T-helper 2 cell treated with Interferon-gamma antibody and Interleukin-4, amounts not matched to agents 5 μg/mL and 100 μg/mL, for 36 hours (primary cell): ENCODE measurements at places on chromosomes 12 and 14.

- DNase-seq, result no peak
These were observed 33.3 kb downstream of the TULP3 start for GRCh38 chr12:2924019-2924418.

GRCh38 chr12:105064564-105065178, 19.6 kb downstream of the ALDH1L2 start:
- no peak for DNase-seq

GRCh38 chr14:20809917-20810316, 7.3 kb upstream of the RNASE1 start:
- no peak for DNase-seq

GRCh38 chr12:70962226-70962794, 41.8 kb upstream of the PTPRR start:
- no peak for DNase-seq

DNA sequence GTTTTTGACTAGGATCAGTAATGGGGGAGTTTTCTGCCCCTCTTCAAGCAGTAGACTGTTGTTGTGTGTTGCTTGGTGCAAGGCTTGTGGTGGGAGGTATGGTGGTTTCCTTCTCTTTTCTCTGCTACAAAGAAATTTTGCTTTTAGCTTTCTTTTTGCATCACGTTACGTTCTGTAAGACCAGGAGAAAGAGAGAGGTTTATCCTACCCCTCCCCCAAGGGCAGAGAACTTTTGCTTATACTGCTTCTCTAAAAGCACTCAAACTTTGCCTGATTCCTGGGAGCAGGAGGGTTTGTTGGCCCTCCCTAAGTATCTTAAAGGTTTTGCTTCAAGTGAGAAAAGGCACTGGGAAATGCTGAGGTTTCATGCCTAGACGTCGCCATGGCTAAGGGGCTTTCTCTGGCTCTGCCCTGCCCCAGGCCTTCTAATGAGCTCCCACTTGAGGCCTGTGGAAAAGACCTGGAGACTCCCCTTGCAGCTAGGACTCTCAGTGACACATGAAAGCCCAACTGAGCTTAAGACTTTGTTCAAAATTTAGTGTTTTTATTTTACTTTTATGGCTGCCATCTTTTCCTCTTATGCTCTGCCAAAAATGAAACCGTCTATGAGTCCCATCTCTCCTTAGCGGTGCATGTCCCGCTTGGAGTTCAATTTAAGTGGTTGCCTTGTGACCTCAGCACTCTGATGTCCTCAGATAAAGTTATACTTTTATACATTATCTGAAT, 49.2 kb downstream of the EIF2S3B start:
- DNase-seq, result no peak

DNA sequence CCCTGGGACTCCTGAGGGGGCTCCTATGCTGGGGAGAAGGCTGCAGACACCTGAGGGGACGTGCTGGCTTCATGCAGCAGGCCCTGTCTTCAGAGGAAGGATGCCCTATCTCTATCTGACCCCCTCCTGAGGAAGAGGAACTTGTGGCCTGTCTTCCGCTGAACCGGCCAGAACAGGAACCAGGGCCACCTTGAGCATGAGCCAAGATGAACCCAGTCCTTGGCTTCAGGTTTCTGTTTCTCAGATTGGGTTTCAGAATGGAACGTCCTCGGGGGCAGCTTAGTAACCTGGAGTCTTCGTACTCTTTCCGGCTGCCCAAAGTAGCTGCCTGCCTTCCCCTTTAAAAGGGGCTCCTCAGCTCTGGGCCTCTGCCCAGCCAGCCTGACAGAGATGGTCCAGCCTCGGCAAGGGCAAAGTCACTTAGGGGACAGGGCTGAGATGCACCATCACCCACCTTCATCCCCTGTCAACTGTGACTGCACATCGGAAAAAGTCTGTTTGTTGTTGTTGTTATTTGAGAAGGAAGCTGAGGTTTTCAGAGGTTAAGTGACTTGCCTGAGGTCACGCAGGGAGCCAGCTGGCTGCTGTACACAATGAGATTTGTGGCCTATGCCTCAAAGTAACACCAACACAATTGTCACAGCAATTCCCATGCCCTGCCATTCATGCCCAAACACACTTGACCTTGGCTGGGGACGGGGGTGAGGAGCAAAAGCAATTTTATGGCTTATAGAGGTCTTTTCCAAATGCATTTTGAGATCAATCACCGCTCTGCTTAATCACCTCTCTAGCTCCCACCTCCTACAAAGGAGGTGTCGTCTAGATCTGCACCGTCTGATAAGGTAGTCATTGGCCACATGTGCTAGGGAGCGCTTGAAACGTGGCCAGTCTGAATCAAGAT, 13.4 kb downstream of the ASB2 start:
- peak; percentile 71 for DNase-seq

GRCh38 chr14:102727336-102728095, 49.7 kb upstream of the TRAF3 start:
- no peak for DNase-seq
